ENCODE measurements at places on chromosomes 4 and X.

DNA sequence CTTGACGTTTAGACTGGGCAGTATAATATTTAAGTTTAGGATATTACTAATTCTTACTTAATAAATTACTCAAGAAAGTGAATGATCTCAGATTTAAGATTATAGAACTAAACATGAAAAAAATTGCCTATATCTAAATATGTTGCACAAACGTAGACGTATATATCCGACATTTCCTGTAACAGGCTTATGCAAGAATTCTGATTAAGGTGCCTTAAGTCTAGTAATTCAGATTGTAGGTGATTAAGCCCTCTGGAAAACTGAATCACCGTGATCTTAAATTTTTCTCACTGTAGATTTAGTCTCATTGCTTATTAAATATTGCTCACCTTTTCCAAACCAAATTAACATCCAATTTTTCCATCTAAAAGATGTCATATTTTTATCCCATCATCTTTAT lies 24.0 kb downstream of the ATXN3L start:
- no peak for DNase-seq

DNA sequence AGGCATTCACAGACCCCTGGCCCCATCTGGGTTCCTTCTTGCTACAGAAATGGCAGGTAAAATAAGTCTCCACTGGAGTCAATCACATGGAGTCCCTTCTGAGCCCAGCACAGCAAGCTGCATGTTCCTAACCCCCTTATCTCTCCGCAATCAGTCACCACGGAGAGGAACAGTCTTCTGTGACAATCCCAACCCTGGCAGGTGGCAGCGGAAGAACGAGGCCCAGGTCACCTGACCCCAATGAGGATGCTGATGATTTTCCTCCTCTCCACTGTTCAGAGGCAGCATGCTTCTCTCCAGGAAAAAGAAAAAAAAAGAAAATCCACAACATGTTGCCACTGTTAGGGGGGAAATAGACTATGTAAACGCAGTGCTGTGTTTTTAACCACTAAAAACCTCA lies 50.1 kb downstream of the TSPAN5 start:
- no peak for DNase-seq

DNA sequence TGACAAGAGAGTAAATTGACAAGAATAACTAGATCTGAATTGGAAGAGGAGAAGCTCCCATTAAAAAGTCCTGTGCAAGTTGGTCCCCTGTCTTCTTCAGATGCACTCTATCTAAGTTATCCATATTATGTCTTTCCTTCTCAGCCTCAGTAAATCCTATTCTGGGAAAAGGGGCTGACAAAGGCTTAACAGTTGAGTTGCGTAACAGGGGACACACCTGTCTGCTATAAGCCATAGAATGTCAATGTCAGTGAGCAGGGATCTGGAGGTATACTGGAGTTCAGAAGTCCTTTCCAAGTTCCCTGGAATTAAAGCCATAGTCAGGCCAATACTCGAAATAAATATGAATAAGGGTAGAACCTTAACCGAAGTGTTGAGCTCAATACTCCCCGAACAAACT lies 26.3 kb upstream of the TNIP3 start:
- no peak for DNase-seq

DNA sequence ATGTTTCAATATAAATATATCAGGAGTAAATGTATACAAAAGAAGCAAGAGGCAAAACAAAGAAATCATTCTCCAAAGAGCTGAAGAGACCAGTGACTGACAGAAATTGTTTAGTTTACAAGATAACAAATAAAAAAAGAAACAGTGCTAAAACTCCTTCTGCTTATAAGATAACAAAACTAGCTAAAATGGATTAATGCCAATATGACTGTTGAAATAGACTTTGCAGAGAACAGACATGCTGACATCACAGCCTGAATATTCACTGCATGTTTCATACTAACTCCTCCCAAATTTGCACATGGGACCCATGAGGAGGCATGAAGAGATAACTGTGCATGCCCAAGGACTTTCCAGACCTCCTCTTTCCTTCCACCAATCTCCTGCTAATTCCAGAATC lies 6.2 kb upstream of the GABRA4 start:
- DNase-seq: no peak

DNA sequence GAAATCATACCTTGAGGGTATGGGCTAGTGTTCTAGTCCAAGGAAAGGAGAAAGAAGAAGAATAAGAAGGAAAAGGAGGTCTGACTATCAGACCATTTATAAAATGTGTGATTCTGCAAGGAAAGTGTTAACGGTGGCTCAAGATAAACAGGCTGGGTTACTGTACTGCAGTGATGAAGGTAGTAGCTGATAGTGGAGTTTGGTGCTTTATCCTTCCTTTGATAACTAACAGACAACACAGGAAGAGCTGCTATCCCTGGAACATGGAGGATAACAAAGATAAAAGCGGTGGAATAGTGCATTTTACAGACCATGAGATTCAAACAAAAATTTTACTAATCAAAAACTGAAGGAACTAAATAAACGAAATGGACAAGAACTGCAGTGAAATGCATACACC lies 2.6 kb downstream of the UNC5C start:
- DNase-seq: no peak
